ENCODE measurements at places on chromosomes 11 and 22.

DNA sequence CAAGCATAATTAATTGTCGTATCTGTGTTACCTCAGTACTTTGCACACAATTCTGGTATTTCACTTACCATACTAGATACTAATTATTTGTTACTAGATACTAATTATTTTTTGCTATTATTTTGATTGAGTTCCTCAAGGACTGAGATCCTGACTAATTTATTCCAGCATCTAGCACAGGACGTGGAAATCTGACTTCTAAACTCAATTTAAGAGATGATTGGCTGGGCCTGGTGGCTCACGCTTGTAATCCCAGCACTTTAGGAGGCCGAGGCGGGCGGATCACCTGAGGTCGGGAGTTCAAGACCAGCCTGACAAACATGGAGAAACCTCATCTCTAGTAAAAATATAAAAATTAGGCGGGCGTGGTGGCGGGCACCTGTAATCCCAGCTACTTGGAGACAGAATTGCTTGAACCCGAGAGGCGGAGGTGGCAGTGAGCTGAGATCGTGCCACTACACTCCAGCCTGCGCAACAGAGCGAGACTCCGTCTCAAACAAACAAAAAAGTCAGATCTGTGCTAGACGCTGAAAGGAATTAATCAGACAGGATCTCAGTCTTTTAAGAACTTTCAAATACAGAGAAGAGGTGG lies 527 bp upstream of the MRPL48 start:
- DNase-seq, result peak; percentile 20

GRCh38 chr22:24011735-24012068 lies 598 bp downstream of the CABIN1 start:
- DNase-seq, result no peak

DNA sequence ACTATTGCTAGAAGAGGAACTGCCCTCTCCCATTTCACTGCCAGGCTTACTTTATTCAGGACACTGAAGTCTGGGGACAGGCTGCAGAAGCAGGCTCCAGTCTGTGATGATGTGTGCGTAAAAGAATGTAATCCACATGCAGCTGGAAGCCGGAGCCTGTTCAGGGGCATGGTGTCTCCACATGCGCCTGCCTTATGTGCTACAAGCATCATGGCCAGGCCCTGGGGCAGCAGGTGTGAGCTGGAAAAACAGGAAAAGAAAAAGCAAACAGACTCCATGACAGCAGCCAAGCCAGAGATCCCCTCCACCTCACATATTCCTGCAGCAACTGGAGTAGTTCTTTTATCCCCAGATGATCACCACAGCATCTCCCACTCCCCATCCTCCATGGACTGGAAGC lies 33.4 kb downstream of the ARFGAP2 start:
- DNase-seq, result peak; percentile 74

- no peak for DNase-seq
Observed at GRCh38 chr11:69388661-69389060, 92.8 kb upstream of the LINC01488 start.

- DNase-seq, result no peak
Observed at GRCh38 chr22:49850021-49850911, 3.4 kb upstream of the ZBED4 start.

- peak; percentile 58 for DNase-seq
Observed at GRCh38 chr11:1271002-1271401, 38.4 kb downstream of the TOLLIP start.

- DNase-seq, result no peak
Observed at GRCh38 chr11:68472778-68473177, 12.2 kb downstream of the PPP6R3 start.

DNA sequence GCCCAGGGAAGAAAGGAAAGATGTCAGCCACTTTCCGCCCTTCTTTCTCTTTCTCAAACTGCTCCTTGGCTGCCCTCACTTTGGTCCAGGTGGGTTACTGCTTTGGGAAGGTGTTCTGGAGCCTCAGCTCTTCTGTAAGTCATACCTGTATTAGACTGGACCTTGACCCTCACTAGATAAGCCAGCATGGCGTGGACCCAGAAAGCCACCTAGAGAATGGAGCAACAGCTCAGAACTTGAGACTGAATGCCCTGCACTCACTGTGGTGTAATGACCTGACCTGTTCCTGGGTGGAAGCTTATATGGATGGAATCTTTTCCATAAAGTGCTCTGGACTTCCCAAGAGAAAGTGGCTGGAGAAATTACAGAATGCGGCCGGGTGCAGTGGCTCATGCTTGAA lies 15.6 kb downstream of the ACP2 start:
- DNase-seq, result no peak

GRCh38 chr11:67614730-67615714 lies 8.3 kb downstream of the NDUFV1 start:
- DNase-seq, result no peak

DNA sequence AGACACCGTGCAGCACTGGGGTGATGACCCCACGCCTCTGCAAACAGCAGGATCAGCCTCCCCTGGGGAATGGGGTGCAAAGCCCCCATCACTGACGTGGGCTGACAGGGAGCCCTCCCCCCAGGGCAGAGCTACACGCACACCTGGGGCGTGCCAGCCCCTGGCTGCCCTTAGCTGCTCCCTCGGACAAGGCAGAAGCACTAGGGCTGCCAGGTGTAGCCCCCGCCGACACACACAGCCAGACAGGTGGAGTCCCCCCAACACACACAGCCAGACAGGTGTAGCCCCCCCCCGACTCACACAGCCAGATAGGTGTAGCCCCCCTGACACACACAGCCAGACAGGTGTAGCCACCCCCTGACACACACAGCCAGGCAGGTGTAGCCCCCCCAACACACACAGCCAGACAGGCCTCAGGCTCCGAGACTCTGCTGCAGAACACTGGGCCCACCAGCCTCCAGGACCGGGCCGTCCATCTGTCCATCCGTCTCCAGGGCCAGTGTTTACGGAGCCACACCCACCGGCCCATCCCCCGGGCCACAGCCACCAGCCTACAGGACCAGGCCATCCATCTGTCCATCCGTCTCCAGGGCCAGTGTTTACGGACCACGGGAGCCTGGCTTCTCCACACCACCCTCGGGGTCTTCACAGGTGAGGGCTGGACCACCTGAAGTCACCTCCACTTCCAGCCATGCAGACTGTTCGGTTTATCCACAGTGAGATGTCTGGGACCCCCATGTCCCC lies 3.5 kb downstream of the ANO9 start:
- DNase-seq, result no peak

- no peak for DNase-seq
Observed at GRCh38 chr11:126830216-126830806, 170.3 kb downstream of the KIRREL3 start.

DNA sequence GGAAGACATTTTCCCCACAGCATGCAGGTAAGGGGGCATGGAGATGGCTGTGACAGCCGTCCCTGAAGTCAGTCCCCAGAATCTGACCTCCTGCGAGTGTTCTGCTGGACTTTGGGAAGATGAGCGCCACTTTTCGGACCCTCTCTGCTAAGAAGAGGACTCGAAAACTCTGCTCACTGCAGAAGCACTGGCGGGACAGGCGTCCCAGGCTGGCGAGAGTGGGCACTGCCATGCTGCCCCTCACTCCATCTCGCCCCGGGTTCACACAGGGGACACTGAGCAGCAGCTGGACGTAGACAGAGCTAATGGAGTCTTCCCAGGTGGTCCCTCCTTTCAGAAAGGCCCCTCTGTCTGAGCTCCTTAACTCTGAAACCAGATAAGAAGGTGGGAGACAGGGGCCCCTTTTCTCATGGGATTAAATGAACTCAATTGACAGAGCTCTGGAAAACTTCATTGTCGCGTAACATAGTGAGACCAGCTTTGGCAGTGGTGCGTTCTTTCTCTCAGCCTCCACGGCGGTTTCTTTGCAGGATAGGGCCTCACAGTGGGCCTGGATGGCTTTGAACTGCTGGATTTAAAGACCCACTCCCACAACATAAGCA lies 4.8 kb downstream of the ADAMTS8 start:
- DNase-seq, result peak; percentile 61

GRCh38 chr22:28999510-28999909 lies 62.1 kb downstream of the C22orf31 start:
- no peak for DNase-seq

DNA sequence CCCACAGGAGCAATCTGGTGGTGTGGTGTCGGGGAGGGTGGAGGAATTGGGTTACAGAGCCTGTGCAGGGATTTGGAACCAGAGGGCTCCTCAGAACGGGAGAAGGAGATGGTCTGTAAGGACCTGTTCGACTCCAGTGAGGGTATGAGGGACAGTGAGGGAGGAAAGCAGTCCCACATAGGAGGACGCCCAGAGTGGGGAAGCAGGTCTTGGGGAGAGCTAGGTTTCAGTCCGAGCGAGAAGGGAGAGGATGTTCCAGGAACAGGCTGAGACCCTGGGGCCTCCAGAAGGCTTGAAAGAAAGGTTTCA lies 32.0 kb upstream of the GNAZ start:
- DNase-seq, result no peak

DNA sequence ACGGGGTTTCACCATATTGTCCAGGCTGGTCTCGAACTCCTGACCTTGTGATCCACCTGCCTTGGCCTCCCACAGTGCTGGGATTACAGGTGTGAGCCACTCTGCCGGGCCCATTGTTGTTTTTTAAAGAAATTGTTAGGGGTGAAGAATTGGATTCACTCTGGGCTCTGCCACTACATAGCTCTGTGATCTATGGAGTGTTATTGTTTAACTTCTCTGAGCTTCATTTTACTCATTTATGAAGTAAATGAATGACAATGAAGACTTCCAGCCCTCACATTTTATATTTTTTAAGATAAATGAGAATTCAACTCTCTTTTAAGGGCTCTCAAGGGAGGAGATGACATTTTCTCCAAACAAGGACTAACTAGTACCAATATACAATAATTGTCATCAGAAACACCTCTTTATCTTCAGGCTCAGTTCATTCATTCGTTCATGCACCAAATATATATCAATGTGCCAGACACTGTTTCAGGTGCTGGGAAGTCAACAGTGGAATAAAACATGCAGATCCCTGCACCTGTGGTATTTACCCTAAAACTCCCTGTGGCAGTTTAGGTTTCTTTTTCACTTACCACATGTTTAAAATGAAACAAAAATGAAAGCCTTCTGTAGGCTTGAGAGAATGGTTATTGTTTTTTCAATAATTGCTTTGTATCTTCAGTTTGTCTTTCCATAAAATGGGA lies 23.5 kb upstream of the GRAMD1B start:
- DNase-seq, result no peak

- DNase-seq, result no peak
Observed at GRCh38 chr11:17828311-17828751, 93.8 kb downstream of the KCNC1 start.

DNA sequence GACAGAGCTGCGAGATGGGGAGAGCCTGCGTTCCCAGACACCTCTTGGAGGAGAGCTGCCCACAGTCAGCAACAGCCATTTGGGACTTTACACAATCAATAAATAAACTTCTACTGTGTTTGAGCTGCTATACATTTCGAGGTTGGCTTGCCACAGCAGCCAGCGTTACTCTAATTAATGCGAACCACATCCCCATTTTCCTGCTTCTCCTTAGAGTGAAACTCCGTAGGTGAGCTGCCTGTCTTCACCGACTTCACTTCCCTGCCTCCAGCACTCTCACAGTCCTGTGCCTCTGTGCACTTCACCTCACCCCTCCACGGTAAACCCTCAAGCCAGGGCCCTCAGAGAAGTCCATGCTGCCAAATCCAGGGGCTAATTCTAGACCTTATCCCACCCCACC lies 5.9 kb upstream of the SLC22A12 start:
- no peak for DNase-seq

DNA sequence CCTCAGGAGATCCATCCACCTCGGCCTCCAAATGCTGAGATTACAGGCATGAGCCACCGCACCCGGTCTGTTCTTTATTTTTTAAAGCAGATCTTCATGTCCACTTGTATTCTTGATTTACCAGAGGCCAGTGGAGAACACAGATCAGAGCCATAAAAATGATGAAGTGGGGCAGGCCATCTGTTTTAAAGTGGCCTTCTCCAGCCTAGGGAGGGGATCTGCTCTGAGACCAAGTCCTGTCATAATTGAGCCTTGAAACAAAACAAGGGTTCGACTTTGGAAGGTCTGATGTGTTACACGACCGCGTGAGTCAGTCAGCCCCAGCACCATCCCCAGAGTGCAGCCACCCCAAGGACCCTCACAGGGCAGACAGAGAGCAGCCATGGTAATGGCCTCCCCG lies 27.5 kb downstream of the ABCC8 start:
- no peak for DNase-seq

- DNase-seq, result no peak
Observed at GRCh38 chr22:37557321-37558001, 2.8 kb upstream of the CDC42EP1 start.

DNA sequence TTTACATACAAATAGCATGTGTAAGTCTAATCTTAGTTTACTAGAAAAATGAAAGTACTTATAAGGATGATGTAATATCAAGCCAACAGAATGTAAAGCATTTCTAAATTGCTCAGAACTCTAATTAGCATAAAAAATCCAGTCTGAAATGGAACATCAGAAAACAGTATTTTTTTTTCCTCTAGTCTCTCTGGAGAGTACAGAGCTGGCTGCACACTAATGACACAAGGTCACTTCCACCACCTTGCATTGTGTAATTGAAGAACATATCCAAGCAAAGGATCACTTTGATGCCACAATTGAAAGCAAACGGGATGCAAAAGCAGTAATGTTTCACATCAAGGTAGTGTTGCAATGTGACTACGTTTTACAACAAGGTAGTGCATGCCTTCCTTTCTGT lies 548.0 kb upstream of the LUZP2 start:
- no peak for DNase-seq

DNA sequence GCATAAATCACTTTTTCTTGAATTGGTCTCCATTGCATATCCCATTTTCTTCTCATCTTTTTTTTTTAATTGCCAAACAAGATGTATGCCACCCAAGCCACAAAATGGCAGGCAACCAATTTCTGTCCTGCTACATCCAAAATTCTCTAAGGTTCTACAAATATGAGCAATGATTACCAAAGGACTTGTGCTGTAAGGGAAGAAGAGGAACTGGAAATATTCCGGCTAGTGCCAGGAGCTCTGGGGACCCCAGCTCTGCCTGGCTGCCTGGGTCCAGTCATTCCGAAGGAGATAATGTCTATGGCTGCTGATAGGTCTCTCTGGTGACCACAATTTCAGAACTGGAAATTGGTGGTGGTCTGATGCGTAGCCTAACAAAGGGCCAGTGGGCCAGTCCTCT lies 17.1 kb upstream of the SNX32 start:
- no peak for DNase-seq

GRCh38 chr11:64415286-64415685 lies 56.3 kb downstream of the RPS6KA4 start:
- no peak for DNase-seq

- DNase-seq, result no peak
Observed at GRCh38 chr22:20029550-20030225, 8.8 kb downstream of the TANGO2 start.

GRCh38 chr11:27795955-27796861 lies 96.0 kb upstream of the BDNF start:
- DNase-seq, result peak; percentile 3
